ENCODE measurements at places on chromosomes 12 and 14.

GRCh38 chr14:55802986-55803872 lies 223.2 kb downstream of the KTN1 start:
- DNase-seq, result peak; percentile 39

DNA sequence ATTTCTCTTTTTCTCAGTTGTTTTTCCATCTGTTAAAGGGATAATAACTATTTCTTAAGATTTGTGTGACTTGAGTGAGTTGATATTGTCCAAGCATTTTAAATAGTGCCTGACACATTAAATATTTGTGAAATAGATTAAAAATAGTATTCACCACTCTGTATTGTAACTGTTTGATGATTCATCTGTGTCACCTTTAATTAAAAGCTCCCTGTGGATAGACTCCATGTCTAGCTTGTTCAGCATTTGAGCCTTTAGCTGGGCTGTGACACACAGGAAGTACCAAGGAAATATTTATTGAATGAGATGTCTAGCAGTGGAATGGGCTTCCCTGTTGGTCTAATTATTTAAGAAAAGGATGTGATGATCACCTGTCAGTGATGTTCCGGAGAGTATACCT lies 1.8 kb upstream of the GLIPR1L2 start:
- no peak for DNase-seq

- DNase-seq, result no peak
Measured at GRCh38 chr14:95467232-95467631, 49.2 kb downstream of the SYNE3 start.

DNA sequence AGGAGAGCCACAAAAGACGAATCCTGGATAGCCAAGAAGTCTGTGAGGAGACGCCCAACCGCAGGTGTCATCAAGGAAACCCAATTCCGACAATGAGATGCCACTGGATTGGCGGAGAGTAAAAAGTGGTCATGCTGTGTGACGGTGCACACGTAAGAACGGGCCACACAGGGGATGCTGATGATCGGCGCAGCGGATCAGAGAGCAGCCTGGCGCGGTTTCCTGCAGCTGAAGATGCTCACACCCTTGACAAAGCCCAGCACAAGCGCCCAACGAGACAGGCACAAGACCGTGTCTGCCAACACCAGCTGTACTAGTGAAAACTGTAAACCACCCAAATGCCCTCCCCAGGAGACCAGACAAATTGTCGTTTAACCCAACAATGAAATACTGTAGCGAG lies 55.8 kb downstream of the CCDC85C start:
- no peak for DNase-seq

GRCh38 chr12:107368586-107368985 lies 275.2 kb upstream of the CRY1 start:
- DNase-seq, result peak; percentile 53

- no peak for DNase-seq
Measured at GRCh38 chr12:5166976-5167375, 123.3 kb downstream of the KCNA5 start.

DNA sequence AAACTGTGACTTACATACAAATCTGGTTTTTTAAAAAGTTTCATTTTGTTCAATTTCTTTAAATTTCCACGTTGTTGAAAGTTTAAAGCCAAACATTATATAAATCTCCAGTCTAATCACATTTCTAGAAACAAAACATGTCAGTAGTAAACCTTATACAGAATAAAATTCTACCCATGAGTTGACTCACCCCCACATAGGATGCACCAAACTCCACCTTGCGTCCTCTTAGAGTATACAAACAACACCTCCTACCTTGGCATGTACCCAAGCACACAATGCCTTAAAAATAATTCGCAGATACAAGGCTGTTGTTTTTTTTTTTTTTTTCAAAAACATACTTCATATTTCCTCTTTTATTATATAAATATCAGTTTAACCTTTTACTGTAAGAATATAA lies 3.3 kb downstream of the FBXL14 start:
- peak; percentile 58 for DNase-seq

- no peak for DNase-seq
Measured at GRCh38 chr12:49813131-49813530, 15.1 kb downstream of the NCKAP5L start.

GRCh38 chr14:104687601-104688504 lies 1.6 kb upstream of the INF2 start:
- DNase-seq, result no peak

- no peak for DNase-seq
Measured at GRCh38 chr12:59056966-59057365, 136.7 kb upstream of the LRIG3 start.

DNA sequence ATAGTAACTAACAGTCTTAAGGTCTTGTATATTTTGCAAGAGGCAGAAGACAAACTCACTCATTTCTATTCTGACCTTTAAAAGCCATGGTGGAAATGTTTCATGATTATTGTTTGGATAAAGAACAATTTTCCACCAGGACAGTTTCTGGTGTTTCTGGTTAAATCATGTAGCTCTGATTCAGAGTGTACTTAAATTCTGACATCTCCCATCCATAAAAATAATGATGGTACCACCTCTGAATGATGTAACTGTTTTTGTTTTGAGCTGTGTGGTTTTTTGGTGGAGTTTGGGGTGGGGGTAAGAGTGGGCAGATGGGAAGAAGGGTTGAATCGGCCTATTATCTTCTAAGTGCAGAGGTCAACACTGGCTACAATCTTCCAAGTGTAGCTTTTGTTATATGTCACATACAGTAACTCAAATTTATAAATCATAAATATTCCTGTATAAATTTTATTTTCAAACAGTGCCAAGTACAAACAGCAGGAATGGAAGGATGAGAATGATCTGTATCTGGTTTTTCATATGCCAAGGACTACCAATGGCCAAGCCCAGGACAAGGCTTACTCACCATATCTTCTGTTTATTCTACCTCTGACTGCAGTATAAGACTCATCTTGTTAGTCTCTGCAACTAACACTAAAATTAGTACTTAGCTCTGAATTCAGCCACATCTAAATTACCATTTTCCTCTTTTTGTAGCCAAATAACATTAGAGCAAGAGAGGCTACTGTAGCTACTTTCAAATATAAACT lies 108.7 kb downstream of the BCAT1 start:
- peak; percentile 64 for DNase-seq

GRCh38 chr14:88166616-88167015 lies 156.5 kb downstream of the KCNK10 start:
- no peak for DNase-seq

- no peak for DNase-seq
Measured at GRCh38 chr14:104788873-104789663, 6.5 kb downstream of the AKT1 start.

GRCh38 chr12:52650520-52651081 lies 1.4 kb downstream of the KRT2 start:
- no peak for DNase-seq

GRCh38 chr12:69922999-69923398 lies 98.0 kb downstream of the MYRFL start:
- DNase-seq, result no peak

DNA sequence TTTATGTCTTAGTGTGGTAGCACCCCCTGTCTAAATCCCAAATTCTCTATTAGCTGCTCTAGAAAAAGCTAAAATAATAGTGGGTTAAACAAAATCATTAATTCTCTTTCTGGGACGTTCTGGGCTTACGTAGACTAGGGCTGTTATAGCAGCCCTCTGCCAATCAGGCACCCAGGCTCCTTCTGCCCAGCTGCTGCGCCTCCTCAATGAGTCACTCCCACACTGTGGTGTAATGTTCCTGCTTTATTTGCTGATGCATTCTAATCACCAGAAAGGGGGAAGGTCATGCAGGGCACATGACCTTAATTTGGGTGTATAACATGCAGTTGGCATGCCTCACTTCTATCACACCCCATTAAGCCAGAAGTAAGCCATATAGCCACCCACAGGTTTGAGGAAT lies 294.5 kb downstream of the GALC start:
- no peak for DNase-seq

GRCh38 chr14:73136085-73136386 lies 271 bp upstream of the PSEN1 start:
- no peak for DNase-seq

DNA sequence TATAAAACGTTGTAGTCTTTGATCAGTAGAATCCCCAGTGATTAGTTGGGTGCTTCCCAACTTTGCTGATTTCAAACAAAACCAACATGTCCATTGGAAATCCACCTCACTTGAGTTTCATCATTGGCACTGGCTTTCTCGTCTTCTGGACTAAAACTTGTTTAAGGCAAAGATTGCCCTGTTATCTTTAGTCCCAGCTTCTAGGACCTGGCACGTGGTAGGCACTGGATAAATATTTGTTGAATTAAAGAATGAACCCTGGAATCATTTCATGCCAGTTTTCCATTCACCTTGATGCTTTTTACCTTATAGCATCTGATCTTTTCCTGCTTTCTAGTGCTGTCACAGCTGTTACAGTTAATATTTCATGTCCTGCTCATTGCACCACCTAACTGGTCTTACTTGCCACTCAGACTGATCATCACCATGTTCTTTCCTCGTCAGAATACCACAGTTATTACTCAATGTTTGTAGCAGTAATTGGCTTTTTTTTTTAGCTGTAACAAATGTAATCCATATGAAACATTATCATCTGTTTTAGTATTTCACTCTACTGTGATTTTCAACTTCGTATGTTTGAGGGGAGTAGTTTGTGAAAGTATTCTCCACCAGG lies 7.3 kb upstream of the C12orf50 start:
- DNase-seq, result peak; percentile 14

DNA sequence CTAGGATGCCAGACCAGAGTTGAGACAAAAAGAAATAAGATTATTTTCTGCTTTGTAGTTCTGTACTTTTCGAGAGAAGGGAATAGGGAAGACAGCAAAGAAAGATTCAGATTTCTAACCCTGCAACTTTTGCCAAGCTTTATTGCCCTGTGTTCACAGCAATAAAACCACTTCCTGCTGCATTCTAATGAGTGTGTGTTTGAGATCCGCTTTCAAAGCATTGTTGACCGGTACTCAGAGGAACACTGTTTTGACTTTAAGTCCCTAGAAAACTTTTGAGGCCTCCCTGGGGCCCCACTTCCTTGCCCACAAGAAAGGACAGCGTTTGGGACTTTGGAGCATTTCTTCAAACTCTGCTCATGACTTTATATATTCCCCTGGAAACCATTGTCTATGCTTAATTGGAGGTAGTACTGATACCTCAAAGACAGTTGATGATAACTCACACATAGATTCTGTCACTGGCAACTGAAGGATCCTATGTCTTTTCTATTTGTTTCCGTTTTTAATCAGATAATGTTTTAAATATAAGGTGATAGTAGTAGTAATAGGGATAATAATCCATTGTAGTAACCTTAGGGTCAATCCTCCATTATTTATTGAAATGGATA lies 1.3 kb downstream of the RNASE6 start:
- DNase-seq, result peak; percentile 46

- DNase-seq, result no peak
Measured at GRCh38 chr14:103772078-103772712, 56.6 kb downstream of the ZFYVE21 start.

DNA sequence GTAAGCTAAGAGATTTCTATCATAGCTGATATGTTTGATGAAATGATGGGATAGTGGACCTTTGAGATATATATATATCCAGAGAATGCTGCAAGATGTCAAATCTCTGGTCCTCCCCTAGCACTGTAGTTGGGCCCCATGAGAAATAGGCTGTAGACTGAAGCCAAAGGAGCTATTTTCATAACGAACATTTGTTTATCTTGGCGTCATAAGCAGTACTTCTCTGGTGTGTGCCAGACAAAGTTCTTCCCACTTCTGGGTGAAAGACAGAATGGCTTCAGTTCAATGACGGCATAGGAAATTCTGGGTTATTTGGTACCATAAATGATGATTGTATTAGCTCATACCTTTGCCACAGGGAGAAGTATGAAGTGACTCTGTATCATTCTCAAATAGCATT lies 534.3 kb downstream of the SOX5 start:
- DNase-seq, result no peak

DNA sequence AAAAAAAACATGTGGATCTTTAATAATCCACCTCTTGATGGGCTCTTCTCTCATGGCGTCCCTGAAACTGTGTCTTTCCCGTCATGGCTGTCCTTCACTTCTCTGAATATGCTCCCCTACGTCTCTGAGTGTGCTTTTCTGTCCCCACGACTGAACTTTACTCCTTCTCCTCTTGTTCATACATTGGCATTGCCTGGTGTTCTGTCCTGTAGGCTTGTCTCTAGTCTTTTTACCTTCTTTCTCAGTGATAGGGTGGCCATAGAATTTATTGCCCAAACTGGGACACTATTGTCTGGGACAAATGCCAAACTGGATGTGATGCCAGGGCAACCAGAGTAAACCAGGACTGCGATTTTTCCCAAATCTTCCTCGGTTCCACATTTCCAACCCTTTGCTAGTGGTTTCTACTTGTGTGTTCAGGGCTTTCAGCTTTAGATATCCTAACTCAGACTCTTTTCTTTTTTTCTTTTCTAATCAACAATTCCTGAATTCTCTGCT lies 202.2 kb downstream of the ATP23 start:
- DNase-seq, result no peak

- DNase-seq, result no peak
Measured at GRCh38 chr14:30550335-30550734, 8.6 kb upstream of the G2E3 start.

DNA sequence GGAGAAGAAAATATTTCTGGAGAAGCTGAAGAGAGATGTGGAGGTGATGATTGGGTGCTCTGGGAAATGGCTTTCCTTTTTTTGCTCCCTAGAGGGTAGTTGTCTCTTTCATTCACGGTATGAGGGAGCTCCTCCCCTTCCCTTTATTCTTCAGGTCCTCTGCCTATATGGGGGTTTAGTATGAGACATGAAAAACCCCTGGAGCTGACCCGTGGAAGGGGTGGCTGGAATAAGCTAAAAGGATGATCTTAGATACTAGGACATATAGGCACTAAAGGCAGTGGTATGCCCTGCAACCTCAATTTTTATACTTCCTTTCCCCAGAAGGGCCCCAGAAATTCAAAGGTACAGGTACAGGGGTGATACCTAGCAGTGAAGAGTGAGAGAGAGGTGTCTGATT lies 4.2 kb upstream of the DTX3 start:
- no peak for DNase-seq

DNA sequence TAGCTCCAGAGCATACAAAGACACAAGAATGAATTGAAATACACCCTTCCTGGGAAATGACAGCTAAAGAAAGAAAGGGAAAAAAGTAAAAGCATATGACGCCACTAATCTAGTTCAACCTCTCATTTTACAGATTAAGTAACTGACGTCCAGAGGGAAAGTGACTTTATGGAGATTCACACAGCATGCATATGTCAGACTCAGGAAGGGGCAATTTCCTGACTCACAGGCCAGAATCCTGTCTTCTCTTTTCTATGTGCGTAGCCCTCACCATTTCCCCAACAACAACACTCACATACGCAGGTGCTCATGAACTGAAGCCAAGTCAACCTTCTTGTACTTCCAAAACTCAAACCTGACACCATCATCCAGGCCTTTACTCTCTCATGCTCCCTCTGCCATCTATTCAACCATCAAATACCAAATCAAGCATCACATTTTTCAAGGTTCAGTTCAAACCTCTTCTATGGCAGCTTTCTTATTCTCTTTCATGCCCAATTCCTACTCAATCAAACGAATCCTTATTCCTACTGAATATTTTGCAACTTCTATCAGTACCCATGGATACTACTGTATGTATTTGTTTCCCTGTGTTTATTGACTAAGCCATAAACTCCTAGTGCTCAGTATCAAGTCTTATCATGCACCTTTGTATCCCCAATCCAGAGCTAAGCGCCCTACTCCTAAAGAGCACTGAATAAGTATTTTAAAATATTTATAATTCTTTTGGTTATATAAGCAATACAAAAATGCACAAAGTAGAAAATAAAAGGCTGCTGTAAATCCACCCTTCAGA lies 52.8 kb downstream of the STXBP6 start:
- no peak for DNase-seq

- DNase-seq, result no peak
Measured at GRCh38 chr12:82694970-82695369, 8.3 kb downstream of the TMTC2 start.

All from activated CD4-positive, alpha-beta T cell treated with anti-CD3 and anti-CD28 coated beads, Interleukin-2, Interleukin-4, amounts not matched to agents 100 ng/mL and 50 ng/mL, durations not matched to agents 16 hours and 8 hours (primary cell).